HFFc6 (cell line): ENCODE measurements at places on chromosomes 5 and 9.

GRCh38 chr9:70427161-70427945 is 12.9 kb upstream of the KLF9 start:
- DNase-seq: peak; percentile 40

- no peak for DNase-seq
Observed at GRCh38 chr9:98316445-98317133, 61.1 kb upstream of the TBC1D2 start.

GRCh38 chr9:36818965-36819870 is 214.8 kb downstream of the PAX5 start:
- no peak for DNase-seq

GRCh38 chr9:63816751-63817621 is 1468.0 kb downstream of the FOXD4L5 start:
- peak; percentile 86 for DNase-seq

DNA sequence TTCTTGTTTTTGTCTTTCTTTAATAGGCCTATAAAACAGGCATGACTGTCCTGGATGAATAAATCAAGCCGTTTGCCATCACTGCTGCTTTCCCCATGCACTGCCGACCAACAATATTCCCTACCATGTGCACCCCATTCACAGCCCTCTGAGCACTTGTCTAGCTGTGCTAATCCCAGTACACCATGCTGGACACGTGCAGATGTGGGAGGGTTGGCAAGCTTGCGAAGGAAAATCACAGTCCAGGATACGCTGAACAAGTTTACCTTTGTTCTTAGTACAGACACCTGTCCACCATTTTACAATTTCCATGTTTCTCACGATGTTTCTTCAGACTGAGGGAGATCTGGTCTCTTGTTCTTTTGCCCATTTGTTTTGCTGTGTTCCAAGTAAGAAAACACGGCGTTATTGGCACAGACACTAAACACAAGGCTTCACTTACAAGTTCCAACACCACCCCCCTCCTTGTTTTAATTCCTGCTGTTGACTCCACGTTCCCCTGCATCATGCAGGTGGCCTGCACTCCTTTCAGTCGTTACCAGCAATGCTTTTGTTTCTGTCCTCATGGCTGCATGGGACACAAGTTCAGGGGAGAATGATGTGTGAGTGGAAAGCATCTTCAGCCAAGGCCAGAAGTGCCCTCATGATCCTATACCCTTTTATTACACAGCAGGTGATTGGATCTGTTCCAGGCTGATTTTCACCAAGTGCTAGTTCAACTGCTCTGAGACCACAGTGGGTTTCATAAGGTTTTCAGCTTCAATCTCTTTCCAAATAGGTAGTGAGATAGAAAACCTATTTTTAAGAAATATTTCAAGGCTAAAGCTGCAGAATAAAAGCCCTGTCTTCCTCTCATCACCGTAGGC is 608.9 kb downstream of the IRX1 start:
- DNase-seq: no peak

DNA sequence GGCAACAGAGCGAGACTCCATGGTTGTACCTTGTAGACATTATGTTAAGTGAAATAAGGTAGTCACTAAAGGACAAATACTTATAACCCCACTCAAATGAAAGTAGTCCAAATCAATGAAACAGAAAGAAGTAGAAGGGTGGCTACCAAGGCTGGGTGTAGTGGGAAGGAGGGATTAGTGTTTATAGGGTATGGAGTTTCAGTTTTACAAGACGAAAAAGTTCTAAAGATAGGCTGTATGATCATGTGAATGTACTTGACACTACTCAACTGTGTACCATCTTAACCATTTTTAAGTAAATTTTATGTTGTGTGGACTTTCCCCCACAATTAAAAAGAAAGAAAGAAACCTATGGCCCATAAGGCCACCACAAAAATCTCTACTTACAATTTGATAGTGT is 32.2 kb downstream of the ALDH7A1 start:
- no peak for DNase-seq

DNA sequence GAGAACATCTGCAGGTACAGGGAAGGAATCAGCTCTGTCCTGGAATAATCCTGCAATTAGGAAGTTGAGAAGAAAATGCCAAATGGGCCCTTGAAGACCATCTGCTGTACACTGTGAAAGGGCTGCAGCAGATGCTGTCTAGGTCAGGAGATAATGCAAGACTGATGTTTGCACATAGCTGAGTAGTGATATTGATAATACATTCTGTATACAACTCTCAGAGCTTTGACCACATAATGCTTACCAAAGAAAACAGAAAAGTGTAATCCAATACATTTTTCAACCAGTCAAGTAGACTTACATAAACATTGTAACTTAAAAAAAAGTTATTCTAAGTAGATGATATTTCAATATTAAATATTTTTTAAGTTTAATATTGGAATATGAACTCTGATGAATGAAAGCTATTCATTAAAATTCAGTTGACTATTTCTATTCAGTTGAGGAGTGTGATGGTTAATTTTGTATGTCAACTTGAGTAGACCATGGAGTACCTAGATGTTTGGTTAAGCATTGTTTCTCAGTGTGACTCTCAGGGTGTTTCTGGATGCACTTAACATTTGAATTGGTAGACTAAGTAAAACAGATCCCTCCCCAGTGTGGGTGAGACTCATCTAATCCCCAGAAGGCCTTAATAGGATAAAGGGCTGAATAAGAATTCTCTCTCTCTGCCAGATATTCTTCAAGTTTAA is 380.1 kb upstream of the PRR16 start:
- DNase-seq: no peak

- no peak for DNase-seq
Observed at GRCh38 chr5:139226131-139226530, 28.0 kb upstream of the SIL1 start.
